ENCODE measurements at places on chromosomes 3 and 15.

DNA sequence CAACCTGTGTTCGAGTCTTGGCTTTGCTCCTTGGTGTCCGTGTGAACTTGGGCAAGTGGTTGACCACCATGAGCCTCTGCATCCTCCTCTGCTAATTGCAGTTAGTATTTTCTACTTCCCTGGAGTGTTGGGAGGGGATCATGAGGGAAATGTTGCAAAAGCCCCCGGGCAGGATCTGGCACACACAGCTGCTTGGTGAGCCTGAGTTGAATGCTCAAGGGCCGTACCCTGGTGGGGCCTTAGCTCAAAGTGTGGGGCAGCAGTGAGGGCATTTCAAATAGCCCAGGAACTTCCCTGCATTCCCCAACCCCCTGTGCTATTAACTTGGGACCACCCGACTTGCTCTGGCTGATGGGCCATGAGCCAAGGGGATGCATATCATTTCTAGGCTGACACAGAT, 94.9 kb upstream of the SLC6A11 start:
- no peak for DNase-seq

- DNase-seq = peak; percentile 60
These were observed 54.6 kb upstream of the MYZAP start for GRCh38 chr15:57537072-57537471.

GRCh38 chr3:16999871-17000270, 115.1 kb downstream of the PLCL2 start:
- DNase-seq = no peak

- no peak for DNase-seq
These were observed 135.0 kb upstream of the ONECUT1 start for GRCh38 chr15:52925130-52925529.

- no peak for DNase-seq
These were observed 4.7 kb upstream of the CPLX3 start for GRCh38 chr15:74821790-74822158.

DNA sequence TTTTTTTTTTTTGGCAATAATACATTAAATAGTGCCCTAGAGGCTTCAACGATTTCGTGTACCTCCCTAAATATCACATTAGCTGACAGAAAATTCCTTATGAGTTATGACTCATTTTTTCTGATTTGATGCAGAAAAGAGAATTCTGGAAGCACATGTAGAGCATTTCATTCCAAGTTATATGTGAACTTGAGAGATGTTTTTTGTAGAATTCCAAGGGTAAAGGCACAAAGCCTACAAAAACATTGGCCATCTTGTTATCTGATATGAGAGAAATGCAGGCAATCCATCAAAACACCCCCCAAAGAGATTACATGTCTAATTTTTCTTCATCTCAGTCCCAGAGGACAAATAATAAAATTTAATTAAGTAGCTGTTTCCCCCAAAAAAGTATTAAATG, 6.7 kb upstream of the PFN2 start:
- DNase-seq = no peak

GRCh38 chr3:119013951-119014350, 20.7 kb downstream of the IGSF11 start:
- no peak for DNase-seq
